ENCODE measurements at places on chromosomes 3 and 15. TPM values are rescaled to one million over a fixed set of nuclear protein-coding genes. Genes with fewer than 3 reads are reported as not detected.

GRCh38 chr3:143263852-143264513, 144.4 kb downstream of the CHST2 start:
- no peak for DNase-seq

- no peak for DNase-seq
These were observed 39.9 kb upstream of the TNFAIP8L3 start for GRCh38 chr15:51134416-51135199.

DNA sequence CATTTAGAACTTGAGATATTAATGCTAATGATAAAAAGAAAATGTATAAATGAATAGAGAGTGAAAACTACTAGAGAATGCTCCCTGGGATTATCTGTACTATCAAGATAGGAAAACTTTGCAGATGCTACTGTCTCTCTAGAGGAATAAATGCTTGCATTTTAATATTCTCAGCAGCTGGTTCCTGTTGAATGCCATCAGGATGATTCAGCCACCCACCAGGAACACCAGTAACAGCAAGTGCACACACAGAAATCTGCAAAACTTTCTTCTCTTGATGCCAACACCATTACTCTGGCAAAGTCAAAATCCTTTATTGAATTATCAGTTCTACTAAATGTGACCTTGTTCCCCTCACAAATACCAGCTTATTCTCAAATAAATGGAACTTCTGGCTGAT, 148.4 kb downstream of the TIGIT start:
- DNase-seq: no peak

Gene GOLGA8G
- total RNA-seq: not detected

- DNase-seq: no peak
These were observed 24.5 kb downstream of the RSRC1 start for GRCh38 chr3:158134363-158134762.

Gene COL6A5
- not detected for total RNA-seq

Gene ACKR4
- total RNA-seq: 7.2 TPM

GRCh38 chr3:30742796-30743619, 136.6 kb downstream of the TGFBR2 start:
- no peak for DNase-seq

DNA sequence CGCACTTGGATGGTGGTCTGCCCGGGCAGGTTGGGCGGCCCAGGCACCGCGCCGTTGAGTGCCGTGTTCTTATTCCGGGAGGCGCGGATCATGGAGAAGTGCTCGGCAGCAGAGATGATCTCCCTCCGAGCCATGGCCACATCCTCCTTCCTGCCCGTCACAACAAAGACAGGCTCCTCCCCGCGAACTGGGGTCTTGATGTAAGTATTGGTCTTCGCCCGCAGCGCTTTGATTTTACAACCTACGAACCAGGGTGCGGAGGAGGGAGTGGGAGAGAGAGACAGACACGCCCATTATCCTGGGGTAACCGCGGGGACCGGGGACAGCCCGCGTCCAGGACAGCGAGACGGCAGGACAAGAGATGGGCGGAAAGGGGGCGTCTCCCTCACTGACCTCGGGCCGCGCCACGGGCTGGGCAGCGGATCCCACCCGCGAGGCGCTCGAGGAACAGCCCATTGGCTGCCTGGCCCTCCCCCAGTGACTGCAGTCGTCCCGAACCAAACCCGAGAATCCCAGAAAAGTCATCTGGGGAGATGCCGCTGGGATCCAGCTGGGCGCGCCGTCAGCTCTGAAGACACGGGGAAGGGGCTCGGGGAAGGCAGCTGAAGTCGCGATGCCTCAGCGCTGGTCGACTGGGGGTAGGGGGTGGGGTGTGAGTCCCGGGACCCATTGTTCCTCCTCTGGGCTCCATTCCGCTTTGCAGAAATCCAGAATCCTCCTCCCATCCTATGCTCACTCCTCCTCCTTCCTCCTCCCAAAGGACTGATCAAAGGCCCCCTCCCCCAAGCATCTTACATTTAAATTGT, 1.2 kb downstream of the MEX3B start:
- peak; percentile 57 for DNase-seq

Gene CAND2
- 4.1 TPM for total RNA-seq

DNA sequence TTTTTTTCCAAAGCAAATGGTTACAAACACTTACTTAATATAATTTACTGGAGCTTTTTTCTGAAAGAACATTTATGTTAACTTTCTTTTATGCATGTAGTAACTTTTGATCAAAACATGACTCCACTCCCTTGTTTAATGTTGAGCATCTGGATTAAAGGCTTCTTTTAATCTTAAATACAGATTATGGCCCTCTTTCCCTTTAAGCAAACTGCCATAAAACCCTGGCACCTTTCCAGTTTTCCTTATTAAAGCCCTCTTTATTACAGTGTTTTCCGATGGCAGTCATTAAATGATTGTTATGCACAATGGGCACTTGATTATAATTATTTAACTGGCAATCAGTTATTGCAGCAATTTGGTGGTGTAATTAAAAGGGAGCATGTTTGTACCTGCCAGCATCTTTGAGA, 167.0 kb downstream of the VGLL4 start:
- no peak for DNase-seq

- peak; percentile 43 for DNase-seq
These were observed 6.8 kb downstream of the PLA2G4F start for GRCh38 chr15:42149493-42150218.
